Heart left ventricle (tissue), 16 donors: ENCODE measurements at places on chromosomes 6 and 20.

DNA sequence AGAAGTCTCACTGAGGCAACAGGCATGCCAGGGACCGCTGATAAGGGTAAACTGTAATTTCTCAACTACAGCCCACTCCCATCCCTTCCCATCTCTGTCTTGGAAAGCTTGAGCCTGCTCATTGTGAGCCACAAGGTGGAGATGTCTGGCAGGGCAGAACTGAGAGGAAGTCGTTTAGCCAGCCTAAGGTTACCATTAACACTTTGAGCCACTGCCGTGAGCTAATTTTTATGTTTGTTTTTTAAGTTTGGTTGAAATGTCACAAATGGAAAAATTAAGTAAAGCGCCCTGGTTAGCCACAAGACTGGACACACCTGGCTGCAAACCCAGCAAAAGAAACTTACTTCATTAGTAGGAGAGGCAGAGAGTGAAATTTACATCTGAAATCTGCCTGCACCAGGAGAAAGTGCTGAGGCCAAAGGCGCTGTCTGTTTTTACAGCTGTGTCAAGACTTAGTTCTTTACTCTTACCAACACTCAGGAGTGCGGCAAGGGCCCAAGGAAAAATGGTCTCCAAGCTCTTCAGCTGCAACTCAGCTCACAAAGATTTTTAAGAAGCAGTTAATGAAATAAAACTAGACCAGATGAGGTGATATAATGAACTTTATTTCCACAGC, 50.0 kb upstream of the FAM83C start:
- no peak for DNase-seq

- DNase-seq = no peak
Measured at GRCh38 chr6:159616456-159616855, 76.6 kb downstream of the SOD2 start.

DNA sequence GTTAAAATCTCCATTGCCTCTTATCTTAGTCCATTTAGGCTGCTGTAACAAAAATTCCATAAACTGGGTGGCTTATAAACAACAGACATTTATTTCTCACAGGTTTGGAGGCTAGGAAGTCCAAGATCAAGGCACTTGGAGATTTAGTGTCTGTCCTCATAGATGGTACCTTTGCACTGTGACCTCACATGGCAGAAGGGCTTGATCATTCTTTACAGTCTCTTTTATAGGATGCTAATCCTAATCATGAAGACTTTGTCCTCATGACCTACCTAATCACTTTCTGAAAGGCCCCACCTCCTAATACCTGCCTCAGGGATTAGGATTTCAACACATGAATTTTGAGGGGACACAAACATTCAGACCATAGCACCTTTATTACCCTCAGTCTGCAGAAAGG, 6.6 kb downstream of the GLO1 start:
- DNase-seq = no peak

DNA sequence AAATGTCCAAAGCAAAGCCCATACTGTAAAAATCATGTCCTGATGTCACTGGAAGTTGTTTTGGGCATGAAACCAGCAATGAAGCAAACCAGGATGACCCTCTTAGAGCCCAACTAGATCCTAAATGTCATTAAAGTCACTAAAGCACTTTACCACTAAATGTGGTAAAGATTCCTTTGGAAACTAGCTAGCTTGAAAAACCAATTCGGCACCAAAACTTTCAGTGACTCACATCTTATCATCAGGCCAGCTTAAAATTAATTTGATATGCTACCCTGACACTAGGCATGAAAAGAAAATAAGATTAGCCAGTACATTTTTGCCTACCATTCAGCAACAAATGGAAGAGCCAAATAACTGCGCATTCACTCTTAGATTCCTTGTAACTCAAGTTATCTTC, 145.8 kb downstream of the PACRG start:
- no peak for DNase-seq

- no peak for DNase-seq
Measured at GRCh38 chr6:10300071-10300470, 114.8 kb downstream of the TFAP2A start.

DNA sequence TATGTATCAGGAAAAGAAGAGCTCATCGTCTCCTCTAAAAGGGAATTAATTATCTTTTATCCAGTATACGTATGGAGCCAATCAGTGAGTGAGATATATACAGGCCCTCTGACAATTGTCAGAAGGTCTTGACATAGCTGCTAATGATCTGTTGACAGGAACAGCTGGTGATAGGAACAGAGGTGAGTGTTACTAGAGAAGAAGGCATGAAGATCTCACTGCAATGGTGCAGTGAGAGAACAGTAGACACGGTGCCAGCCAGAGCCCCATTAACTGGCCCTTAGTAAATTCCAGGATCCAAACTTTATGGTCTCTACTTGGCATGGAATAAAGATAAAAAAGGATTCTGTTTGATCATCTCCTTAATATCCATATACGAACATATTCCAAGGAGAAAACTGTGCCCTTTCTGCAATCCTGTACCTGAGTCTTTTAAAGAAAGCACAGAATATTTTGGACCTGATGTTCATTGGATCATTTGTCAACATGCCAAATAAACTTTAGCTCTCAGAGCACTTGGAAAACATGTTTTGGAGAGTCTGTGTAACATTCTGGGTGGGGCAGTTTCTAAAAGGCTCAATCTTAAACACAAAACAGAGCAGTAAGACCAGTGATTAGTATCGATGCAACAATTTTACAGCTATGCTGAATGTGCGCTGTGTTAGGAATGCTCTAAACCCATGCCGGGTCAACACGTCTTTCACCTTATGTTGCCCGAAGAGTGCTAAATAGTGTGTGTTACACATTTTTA, 135.8 kb upstream of the CITED2 start:
- DNase-seq = peak; percentile 32

- no peak for DNase-seq
Measured at GRCh38 chr6:6932968-6933367, 174.8 kb upstream of the RREB1 start.

DNA sequence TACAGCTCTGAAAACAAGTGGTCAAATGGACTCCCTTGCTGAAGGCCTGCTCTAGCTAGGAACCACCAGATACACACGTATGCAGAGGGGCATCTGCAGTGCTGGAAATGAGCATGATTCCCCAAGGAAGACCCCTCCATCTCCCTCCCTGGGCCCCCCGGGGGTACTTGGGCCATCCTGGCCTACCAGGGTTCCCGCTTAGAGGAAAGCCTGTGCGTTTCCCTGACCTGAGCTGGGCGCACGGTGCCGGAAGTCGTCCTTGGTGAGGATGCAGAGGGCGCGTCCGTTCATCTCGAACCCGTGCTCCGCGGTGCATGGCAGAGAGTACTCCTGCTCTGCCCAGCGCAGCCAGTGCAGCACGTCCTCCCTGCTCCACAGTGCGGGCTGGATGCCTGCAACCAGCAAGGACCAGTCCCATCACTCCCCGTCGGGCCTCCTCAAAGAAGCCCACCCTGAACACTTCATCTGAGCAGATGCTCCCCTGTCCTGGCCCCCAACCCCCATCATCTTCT, 11.8 kb downstream of the ETV7 start:
- no peak for DNase-seq

DNA sequence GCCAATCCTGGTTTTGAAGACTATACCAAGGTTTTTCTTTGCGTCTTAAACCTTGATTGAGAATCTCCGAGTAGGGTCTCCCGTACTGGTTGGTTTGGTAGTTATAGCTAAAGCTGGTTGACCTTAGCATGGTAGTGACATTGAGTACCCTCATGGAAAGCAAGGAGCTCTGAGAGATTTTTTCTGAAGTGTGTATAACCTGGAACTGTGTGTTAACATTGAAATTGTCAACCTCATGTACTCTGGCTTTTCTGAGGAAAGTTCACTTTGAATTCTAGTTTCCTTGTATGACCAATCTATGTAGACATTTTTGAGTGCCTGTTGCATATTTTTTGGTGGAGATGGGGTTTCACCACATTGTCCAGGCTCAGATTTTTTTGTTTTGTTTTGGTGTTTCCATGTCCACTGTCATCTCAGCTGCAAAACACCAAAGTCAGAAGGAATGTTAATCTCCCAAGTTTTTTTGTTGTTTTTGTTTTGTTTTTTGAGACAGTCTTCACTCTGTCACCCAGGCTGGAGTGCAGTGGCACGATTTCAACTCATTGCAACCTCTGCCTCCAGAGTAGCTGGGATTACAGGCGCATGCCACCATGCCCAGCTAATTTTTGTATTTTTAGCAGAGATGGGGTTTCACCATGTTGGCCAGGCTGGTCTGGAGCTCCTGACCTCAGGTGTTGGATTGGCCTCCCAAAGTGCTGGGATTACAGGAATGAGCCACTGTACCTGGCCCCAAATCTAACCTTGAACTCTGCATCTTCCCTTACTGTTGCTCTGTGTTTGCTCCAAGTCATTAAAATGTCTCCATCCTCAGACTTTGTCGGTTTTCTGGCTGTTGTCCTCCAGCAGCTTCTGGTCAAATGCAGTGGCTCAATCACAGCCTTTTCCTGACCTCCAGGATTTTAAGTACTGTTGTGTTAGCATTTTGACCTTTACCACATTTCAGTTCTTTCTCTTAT, 4.3 kb downstream of the RPS12 start:
- no peak for DNase-seq

GRCh38 chr6:118843685-118844390, 50.1 kb upstream of the ASF1A start:
- DNase-seq = no peak

- no peak for DNase-seq
Measured at GRCh38 chr6:30679765-30680535, 6.5 kb downstream of the PPP1R18 start.

GRCh38 chr6:147029923-147030322, 174.3 kb upstream of the STXBP5 start:
- DNase-seq = no peak

DNA sequence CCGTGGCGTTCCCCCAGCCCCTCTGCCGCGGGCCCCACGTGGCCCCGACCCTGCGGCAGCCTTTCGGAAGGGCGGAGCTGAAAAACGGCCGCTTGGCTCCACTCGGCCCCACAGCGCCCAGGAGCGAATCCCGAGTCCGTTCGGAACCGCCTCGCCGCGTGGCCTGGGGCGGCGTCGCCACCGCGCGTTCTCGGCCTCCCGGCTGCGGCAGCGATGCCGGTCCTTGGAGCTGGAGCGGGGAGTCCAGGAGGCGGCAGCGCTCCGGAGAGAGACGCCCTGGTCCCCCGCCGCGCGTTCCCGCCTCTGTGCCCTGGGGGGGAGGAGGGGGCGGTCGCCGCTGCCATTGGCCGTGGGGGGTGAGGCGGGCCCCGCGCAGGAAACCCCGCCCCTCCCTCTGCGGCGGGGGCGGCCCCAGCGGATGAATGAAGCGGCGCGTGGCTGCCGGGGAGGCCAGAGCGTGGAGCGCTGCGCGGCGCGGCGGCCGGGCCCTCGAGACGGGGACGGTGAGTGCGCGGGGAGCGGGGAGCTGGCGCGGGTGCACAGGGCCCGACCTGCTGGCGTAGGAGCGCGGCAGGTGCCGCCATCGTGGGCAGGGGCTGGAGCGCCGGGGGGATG, at the start of gene SLCO4A1:
Gene SLCO4A1, plus strand, starts transcription at position 453 of the 615 bp plus-strand sequence. CDS start 13,952 bp downstream, outside the sequence.
- peak; percentile 85 for DNase-seq

- DNase-seq = no peak
Measured at GRCh38 chr20:8524101-8525016, 392.3 kb downstream of the PLCB1 start.

GRCh38 chr20:13625304-13625979, 13.3 kb downstream of the TASP1 start:
- no peak for DNase-seq

GRCh38 chr6:130233330-130233729, 10.6 kb upstream of the SAMD3 start:
- no peak for DNase-seq
